Urinary bladder (tissue), 4 donors: ENCODE measurements at places on chromosomes 6 and 20. TPM values are rescaled to one million over a fixed set of nuclear protein-coding genes. Genes with fewer than 3 reads are reported as not detected.

DNA sequence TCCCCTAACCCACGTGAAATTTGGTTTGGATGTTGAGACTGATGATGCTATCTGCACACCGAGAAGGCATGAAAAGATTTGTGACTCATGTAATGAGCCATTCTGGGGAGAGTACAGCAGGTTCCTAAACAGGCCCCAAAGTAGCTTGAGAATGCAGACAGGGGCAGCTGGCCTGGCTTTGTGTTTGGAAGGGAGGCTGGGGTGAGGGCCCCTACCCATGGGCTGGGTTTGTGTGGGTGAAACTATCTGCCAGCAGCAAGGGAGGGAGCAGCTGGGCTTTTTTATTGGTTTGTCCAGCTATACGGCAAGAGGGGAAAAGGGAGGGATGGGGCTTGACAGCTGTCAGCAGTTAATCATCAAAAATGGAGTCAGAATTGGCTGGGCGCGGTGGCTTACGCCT, 87.0 kb upstream of the RNF24 start:
- no peak for DNase-seq

DNA sequence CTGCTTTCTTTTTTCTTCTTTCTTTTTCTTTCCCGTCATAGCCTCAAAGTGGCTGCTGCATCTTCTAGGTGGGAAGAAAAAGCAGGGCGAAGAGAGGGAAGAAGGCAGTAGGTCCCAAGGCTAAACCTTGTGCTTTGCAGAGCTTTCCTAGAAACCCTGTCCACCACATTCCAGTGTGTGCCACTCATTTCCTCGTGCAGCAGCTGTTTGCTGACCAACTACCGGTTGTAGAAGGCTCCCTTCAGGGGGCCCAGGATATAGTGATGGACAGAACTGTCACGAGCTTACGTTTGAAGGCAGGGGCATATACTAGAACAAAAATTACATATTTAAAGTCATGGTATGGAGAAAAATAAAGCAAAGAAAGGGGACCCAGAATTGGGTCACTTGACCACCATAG, 103.0 kb downstream of the SASH1 start:
- DNase-seq, result no peak

DNA sequence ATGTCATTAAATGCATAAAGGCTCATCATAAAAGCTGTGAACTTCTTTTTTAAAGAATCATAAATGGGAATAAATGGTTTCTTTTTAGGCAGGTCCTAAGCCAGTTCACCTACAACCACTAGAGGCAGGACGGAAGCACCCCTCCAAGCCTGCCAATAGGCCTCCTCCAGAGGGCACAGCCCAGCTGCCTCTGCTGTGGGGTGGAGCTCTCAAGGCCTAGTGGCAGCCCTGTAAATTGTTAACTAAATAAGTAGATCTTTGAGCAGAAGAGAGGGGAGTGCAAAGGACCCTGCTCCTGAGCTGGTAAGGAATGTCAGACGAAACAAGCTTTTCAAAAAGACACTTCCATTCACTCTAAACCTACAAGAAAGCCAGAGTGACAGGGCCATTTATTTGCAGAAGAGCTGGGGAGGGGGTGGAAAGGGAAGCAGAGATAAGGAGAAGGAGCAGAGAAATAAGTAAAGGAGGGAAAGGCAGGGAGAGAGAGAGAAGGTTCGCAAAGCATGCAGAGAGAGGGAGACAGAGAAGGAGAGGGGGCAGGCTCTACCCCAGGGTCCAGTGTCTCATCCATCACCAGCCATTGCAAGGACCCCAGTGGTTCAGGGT, 18.0 kb upstream of the MAFB start:
- DNase-seq, result no peak

Gene C6orf89
- total RNA-seq, result 41.3 TPM

Gene RNF144B
- total RNA-seq, result 13.2 TPM
